ENCODE measurements at places on chromosomes 2 and 18.

DNA sequence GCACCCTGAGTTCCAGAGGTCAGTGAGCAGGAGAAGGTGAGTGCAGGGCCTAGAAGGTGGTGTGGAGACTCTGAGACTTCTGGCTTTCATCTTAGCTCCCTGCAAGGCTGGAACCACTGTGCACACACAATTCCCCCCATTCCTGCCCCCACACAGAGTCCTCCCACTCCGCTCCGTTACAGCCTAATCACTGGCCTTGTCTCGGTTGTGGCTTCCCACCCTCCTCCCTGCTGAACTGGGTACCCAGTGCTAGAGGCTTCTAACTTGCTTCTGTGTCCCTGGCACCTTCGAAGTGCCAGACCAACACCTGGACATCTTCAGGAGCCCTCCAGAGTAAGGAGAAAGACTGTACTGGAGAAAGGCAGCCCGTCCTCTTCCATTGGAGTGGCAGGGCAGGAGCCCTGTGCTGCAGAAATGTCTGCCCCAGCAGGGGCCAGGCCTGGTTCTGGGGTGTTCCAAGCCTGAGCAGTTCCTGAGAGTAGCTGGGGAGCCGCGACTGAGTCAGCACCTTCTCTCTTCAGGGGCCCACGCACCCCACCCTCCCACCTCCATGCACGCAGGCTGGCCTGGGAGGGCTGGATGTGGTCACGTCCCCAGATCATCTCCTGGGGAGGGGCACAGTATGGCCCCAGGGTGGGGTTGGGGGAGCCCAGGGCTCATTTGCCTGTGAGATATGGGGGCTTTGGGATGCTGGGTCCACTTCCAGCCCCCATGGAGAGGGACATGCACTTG, 23.4 kb downstream of the CROCC2 start:
- no peak for DNase-seq

- no peak for DNase-seq
Observed at GRCh38 chr18:79574938-79575525, 104.6 kb upstream of the CTDP1 start.

DNA sequence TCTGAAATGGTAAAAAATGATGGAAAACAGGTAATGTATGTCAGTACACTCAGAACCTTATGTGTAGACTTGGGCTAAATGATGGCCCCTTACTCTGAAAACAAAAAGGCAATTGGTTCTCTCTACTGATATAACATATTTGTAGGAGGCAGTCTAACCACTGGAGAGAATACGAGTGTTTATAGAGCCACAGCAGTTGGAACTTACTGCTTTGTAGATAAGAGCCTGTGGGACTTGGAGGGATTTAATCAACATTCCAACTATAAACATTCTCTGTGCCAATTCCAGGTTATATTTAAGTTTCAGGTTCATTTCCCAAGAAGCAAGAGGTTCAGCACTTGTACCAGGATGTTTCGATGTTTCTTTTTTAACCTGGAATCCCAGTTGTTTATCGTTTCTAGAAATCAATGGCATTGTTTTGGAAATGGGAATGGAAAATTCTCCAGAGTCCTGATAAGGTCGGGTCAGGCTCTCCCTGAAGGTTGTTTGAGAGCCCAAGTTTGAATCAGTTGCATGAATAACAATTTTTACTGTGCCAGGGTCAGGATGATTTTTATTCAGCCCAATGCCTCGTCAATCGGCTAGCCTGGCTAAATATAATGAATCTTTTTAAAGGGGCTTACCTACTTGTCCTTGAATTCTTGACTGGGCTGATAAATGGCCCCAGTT, 278.4 kb upstream of the FAM98A start:
- no peak for DNase-seq

GRCh38 chr2:143734507-143734906, 605.3 kb downstream of the ARHGAP15 start:
- no peak for DNase-seq

- no peak for DNase-seq
Observed at GRCh38 chr2:15860760-15861159, 79.6 kb upstream of the MYCN start.

- no peak for DNase-seq
Observed at GRCh38 chr2:232621186-232621585, 12.2 kb upstream of the EFHD1 start.

GRCh38 chr2:1910021-1910420, 165.7 kb upstream of the PXDN start:
- DNase-seq, result no peak

- no peak for DNase-seq
Observed at GRCh38 chr18:11993264-11993916, 12.1 kb downstream of the IMPA2 start.

DNA sequence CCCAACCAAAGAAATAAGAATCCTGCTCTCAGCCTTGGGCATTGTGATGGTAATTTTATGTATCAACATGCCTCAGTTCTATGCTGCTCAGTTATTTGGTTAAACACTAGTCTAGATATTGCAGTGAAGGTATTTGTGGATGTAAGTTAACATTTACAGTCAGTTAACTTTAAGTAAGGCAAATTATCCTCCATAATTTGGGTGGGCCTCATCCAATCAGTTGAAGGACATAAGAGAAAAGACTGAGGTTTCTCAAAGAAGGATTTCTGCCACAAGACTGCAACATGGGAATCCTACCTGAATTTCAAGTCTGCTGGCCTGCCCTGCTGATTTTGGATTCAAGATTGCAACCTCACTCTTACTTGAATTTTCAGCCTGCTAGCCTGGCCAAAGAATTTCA, 975.5 kb upstream of the ACVR2A start:
- no peak for DNase-seq

GRCh38 chr18:49648811-49649210, 87.0 kb downstream of the LIPG start:
- no peak for DNase-seq

GRCh38 chr2:72681016-72681995, 144.5 kb downstream of the EXOC6B start:
- DNase-seq, result no peak

- no peak for DNase-seq
Observed at GRCh38 chr2:146461068-146461467, 1383.8 kb upstream of the ACVR2A start.

DNA sequence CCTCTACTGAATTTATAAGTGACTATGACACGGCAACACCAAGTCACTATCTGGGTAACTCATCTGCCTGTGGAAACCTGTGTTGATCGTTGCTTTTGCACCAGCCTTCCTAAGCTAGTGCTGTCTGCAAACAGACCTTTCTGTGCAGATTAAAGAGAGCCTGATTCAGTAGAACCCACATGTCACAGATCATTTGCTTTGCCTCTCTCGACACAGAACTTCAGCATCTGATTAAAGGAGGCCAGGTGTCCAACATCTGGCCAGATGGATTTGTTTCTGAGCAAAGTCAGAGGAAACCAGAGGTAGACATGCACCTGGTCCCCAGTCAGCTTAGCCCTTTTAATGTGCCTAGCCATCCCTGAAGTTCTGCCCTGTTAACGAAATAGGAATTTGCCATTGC, 15.0 kb upstream of the TTR start:
- DNase-seq, result no peak

DNA sequence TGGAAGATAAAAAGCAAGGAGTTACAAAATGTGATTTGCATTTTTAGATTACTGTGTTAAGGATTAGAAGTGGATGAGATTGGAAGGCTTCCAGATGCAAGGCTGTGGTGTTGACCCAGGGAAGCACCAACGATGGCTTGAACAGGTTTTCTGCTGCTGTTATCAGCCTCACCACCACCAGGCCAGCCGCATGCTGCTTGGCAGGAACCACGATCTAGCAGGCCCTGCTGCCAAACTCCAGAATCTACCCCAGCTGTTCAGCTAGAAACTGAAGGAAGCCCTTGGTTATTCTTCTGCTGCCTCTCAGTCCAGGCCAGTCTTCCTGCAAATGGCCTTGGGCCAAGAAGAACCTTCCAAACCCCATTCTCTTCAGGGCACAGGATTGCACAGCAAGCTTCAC, 133.9 kb downstream of the MTCL1 start:
- DNase-seq, result no peak

All from NCI-H2107 (cell line).